ENCODE measurements at places on chromosomes 3 and 15.

GRCh38 chr15:99006904-99007495 lies 592 bp downstream of the PGPEP1L start:
- DNase-seq, result no peak

- no peak for DNase-seq
These were observed 25.4 kb downstream of the PPP2R3A start for GRCh38 chr3:135990903-135991302.

DNA sequence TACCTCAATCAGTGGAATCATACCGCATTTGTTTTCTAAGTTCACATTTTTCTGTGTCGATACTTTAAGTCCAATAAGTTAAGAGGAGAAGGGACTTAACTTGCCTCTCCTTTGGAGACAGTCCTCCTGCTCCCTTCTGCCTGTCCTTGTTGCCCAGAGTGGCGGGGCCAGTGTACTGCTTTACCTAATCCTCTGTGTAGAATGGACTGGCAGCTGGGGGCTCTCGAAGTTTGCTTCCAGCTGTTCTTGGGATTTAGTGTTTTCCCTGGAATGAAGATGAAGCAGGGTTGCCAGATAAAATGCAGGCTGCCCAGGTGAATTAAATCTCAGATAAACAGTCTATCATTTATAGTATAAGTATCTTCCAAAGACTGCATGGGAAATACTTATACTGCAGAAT lies 287.6 kb upstream of the C2CD4B start:
- DNase-seq, result no peak

- no peak for DNase-seq
These were observed 199.6 kb downstream of the SHOX2 start for GRCh38 chr3:157906627-157907026.

- no peak for DNase-seq
These were observed 50.1 kb downstream of the CALML4 start for GRCh38 chr15:68154923-68155559.

GRCh38 chr3:10534066-10534465 lies 28.7 kb upstream of the ATP2B2 start:
- no peak for DNase-seq

DNA sequence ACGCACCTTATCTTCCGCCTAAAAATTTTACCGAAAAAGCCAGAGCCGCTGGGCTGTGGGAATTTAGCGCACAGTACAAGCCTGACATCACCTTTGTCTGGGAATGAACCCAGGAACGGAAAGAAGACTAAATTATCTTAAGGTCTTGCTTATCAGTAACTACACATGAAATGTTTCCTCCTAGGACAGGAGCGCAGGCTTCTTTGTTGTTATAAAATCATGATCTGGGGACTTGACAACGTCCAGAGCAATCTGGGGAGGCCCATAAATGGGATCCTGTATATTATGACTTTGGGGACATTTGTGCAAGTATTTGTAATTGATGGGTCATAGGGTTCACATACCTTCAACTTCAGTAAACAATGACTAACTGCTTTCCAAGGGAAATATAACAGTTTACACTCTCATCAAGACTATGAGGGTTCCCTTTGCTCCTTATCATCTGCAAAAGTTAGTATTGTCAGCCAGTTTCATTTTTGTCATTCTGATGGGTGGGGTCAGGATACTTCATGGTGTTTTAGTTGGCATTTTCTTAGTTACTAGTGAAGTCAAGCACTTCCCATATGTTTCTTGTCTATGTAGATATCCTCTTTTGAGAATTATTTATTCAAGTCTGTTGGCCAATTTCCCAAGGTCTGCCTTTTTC lies 213.9 kb upstream of the PFN2 start:
- DNase-seq, result no peak
